ENCODE measurements at places on chromosomes 2 and 18.

DNA sequence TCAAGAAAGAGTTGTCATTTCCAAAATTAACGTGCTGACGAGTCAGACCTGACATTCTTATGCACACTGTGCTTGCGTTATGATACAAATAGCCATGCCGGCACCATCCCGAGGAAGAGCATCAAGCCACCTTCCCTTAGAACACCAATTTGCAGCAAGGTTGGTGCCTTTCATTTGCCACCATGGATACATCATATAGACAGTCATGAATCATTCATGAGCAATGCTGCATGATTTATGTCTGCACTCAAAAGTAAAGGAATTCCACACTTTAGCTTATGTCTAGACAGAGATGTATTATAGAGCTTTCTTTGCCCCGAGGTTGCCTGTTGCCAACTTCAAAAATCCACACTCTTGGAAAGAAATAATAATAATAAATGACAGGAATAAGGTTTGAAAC is 166.9 kb downstream of the VWC2L start:
- DNase-seq, result peak; percentile 24

GRCh38 chr2:240594511-240595380 is 8.2 kb downstream of the CAPN10 start:
- DNase-seq, result no peak

DNA sequence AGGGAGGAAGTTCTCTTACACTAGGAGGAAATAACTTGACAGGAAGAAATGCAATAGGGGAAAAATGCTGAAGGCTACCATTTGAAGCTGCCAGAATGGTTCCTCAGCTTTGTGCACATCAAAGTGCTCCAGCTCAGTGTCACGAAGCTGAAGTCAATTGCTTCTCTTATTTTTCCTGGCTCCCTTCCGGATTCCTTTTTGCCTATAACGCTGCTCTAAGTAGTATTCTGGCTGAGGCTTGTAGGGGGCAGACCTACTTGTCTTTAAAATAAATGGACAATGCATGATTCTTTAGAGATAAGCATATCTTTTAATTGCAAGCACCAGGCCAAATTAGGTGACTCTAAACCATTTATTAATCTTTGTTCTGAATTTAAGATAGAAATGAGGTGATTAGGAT is 60.3 kb upstream of the SCN1A start:
- DNase-seq, result no peak

DNA sequence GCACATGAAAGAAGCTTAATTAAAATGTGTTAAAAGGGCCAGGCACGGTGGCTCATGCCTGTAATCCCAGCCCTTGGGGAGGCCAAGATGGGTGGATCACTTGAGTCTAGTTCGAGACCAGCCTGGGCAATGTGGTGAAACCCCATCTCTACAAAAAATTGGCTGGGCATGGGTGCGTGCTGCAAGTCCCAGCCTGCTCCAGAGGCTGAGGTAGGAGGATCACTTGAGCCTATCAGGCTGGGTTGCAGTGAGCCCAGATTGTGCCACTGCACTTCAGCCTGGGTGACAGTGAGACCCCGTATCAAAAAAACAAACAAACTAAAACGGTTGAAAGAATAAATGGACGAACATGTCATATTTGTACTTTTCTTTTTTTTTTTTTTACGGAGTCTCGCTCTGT is 26.0 kb downstream of the REL start:
- no peak for DNase-seq

DNA sequence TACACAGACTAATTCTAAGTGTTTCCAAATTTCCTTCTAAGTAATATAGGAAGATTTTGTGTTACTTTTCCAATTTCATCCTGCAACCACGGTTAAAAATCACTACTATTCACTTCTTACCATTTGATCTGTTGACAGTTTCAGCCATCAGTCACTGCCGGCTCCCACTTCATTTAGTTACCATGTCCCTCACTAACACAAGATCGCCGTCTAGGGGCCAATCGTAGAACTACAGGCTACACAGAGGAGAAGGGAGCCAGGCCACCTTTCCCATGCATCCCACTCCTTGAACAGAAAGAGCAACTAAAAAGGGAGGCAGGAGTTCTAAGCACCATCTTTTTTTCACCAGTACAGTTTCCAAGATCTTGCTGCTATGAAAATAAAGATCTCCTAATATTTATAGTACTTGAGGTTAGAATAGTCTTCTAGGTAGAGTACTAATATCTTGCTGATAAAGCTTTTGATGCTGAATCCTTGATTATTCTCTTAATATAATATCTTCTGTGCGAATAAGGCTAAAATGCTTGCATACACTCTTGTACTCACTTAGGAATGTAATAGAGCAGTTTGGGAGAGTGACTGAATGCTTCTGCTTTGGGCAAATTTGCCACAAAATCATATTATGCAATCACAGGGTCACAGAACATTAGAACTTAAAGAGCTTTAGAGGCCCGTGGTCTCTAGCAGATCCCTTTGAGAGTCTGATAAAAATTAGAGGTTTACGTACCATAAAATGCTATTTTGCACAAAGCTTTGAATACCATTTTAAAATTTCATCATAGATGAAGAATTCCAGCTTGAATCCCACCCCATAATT is 39.5 kb upstream of the CYP1B1 start:
- DNase-seq, result peak; percentile 75

DNA sequence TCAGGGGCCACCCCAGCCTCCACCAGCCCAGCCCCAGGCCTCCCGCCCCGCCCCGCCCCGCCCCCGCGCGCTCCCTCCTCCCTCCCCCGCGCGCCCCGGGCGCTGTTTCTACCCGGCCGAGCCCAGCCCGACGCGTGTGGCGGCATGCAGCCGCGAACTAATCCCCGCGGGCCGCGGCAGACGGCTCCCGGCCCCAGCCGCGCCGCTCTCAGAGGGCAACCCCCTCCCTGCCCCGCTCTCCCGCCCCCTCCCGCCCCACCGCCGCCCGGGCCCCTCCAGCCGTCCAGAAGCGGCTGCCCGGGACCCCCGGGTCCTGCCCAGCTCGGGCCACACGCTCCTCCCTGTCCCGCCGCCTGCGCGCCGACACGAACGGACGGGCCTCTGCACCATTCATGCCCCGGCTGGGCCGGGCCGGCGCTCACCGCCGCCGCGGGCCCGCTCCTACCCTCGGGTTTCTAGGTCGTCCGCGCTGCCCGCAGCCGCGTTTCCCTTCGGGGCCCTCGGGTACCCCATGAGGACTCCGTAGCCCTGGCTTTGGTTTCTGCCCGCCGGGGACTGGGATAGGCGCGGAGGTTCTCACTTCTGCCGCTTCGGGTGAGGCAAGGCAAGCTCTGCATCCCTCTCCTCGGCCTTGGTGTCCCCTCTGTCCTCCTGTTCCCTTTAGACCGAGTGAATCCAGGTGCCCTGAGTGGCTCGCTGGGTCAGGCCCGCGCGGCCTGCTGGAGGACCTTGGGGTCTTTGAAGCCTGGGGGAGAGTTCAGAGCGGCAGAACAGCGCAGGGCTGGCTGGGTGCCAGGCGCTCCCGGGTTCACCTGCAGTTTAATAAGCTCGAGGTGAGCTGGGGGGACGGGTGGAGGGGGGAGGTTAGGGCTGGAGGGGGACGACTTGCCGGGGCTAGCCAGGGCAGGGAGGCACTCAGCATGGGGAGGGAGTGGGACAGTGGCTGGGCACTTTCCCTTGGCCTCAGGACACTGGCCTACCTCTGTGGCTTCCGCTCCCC is 3.1 kb downstream of the WNT10A start:
- peak; percentile 25 for DNase-seq

DNA sequence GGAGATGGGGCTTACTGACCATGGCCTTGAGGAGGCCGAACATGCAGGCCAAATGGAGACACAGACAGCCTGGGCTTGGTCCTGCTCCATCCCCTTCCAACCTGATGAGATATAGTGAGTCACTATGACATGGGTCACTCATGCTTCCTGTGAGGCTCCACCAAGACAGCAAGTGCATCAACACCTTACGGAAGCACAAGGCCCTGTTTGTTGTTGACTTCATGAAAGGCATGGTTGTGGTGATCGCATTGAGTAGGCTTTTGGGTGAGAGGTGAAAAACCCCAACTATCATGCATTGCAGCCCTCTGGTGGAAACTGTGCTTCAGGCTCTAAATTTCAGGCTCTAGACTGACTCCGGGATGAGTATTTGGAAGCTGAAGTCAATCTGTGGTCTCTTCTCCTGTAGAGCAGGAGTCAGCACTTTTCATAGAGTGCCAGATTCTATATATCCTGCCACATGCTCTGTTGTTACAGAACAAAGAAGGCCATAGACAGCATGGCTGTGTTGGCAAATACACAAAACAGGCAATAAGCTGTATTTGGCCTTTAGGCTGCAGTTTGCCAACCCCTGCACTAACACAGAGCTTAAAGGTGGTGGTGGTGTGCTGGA is 10.1 kb downstream of the IL37 start:
- peak; percentile 58 for DNase-seq

- DNase-seq, result no peak
Measured at GRCh38 chr2:186883666-186884065, 34.7 kb upstream of the ZSWIM2 start.

DNA sequence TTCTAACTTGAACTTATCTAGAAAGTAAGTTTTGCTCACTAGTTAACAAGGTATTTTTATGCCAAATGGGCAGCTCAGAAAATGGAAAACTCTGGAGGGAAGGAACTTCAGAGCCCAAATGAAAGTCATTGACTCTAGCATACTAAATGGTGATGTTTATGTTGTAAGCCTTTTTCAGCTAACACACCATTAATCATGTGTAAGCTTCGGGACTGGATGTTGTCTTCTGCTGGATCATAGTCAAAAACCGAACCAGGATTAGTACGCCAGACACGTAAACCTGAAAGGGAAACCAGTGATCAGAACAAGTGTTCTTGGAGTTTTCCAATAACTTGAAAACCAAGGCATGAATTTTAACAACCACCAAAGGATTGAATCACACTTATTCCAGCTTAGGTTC is 81.8 kb downstream of the RIF1 start:
- DNase-seq, result no peak

DNA sequence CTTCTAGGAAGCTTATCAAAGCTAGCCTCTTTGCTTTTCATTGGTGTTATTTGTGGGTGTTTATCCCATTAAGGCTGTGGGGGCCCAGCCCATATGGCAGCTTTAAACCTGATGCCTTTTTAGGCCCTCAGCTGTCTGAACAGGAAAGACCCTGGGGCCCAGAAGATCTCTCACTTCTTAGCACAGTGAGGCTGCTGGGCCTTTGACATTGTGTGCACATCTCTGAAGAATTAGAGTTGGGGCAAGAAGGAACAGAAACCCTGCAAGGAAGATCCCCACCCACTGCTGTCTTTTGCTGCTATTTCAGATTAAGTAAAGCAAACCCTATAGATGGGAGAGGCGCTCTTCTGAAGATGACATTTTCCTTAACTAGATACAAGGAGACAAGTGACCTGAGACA is 250.0 kb downstream of the SMAD2 start:
- DNase-seq, result no peak

- DNase-seq, result no peak
Measured at GRCh38 chr2:216030216-216030615, 16.9 kb upstream of the MREG start.

DNA sequence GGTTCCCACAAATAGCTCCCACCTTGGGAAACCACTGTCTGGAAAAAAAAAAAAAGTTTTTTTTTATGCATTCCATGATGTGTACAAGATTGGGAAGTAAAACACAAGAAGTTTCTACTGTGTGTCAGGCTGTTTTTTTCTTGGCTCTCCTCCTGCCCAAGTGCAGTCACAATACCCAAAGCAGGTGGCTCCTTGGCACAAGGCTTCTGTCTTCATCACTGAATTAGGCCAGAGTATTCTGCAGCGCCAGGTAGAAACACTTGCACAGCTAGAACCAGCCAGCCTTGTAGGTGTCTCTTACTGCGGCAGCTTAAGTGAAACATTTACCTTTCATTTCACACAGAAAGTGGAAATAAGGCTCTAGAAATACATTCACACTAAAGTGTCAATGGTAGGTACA is 23.8 kb upstream of the MAL start:
- DNase-seq, result no peak

- no peak for DNase-seq
Measured at GRCh38 chr2:104794441-104794840, 59.5 kb upstream of the POU3F3 start.

- DNase-seq, result no peak
Measured at GRCh38 chr18:62450175-62450545, 72.7 kb upstream of the ZCCHC2 start.

DNA sequence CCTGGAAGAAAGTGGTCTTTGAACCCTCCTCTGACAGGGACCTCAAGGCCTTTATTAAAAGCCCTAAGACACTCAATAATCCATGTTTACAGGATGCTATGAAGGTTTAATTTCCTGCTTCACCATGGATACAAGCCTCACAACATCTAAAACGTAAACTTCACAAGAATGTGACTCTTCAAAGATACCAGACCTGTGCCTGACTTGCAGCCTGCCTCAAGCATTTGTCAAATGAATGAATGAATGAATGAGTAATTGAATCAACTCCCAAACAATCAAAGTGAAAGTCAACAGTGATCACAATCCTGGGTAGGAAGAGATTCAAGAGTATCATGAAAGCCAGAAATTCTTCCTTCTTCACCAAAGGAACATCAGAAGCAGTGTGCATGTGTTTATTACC is 30.4 kb downstream of the KLF7 start:
- peak; percentile 42 for DNase-seq

DNA sequence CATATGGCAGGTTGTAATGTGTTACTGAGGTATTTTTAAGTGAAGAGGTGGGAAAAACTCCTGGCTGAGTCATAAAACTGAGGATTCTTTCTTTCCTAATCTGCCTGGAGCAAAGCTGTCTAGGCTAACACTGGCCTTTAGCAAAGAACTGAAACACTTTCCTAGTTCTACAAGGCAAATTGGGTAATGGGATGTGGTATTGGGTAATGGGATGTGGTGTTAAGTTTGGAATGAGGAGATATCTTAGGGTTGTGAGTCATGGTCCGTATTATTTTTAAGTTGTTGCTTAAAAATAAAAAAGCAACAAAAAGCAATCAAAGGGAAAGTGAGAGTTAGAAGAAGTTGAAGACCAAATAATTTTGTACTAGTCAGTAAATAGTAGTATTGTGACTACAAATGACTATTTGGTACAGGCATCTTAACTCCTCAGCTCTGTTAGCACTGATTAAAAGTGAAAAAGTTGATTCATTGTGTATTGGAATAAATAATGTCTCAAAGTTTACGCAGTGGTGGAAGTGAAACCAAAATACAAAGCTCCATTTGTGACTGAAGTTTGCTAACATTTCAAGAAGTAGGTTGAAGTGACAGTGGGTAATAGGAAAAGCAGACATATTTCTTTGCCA is 216.8 kb downstream of the CAMKMT start:
- peak; percentile 61 for DNase-seq

- no peak for DNase-seq
Measured at GRCh38 chr2:205273627-205274026, 408.7 kb upstream of the NRP2 start.

DNA sequence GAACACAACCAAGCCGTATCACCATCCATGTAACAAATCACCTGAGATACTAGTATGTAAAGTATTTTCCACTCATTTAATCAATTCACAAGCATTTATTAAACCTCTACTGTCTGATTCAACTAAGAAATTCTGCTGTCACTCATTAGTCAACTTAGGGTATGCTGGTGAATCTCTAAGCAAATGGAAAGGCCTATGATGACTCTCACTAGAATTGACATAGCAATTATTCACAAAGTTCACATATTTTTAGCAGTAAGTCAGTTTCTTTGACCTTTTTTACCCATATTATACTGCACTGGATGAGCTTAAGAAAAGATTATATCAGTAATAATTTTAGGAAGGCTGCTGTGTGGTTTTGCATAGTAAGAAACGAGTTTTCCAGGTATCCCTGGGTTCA is 130.1 kb downstream of the SLC8A1 start:
- DNase-seq, result peak; percentile 34

GRCh38 chr2:626491-627339 is 50.5 kb downstream of the TMEM18 start:
- no peak for DNase-seq
